Activated gamma-delta T cell treated with Interleukin-2 at 50 U/mL for 16 hours (primary cell): ENCODE measurements at places on chromosomes 4 and X.

DNA sequence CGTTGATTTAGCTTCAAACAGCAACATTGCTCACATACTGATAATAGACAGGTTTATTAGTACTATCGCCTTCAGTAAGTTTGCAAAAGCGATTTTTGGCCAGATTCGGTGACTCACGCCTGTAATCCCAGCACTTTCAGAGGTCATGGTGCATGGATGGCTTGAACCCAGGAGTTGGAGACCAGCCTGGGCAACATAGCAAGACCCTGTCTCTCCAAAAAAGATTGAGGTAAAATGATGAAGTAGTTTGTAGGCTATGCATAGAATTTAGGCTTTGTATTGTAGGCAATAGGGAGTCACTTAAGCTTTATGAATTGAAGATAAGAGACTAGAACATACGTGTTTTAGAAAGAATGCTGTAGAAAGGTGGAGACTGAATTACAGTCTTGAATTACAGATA is 1.1 kb upstream of the GNPDA2 start:
- no peak for DNase-seq

- DNase-seq, result no peak
These were observed 103.9 kb downstream of the GLUD2 start for GRCh38 chrX:121151293-121151692.

GRCh38 chr4:100022792-100023222 is 72.7 kb upstream of the H2AZ1 start:
- no peak for DNase-seq

DNA sequence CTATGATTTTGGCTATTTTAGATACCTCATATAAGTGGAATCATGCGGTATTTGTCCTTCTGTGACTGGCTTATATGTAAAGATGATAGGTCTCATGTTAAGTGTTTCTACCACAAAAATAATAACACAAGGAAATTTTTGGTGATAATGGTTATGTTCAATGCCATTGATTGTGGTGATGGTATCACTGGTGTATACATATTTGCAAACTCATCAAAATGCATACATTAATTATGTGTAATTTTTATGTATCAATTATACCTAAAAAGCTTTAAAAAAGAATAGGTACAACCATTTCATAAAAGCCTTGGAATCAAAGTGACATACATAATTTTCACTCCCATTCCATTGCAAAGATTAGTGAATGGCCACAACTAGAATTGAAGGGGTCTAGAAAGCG is 178.3 kb upstream of the FMR1 start:
- DNase-seq, result no peak

DNA sequence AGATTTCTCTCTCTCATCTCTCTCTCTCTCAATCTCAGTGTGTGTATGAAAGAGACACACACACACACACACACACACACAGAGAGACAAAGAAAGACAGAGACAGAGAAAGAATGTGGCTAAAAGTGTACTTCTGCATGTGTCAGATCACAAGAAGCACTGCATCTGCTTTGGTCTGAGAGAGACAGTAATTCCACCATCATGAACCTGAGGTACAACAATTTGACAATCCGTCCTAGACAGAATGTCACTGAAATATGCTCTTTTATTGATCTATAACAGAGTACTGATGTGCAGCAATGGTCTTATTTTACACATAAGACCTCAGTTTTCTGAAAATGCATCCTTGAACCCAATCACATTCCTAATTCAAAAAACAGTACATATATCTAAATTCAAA is 576.2 kb upstream of the SMIM31 start:
- DNase-seq, result no peak

GRCh38 chr4:123841447-123842121 is 445.0 kb downstream of the SPRY1 start:
- no peak for DNase-seq

GRCh38 chr4:150533673-150534072 is 48.3 kb upstream of the MAB21L2 start:
- no peak for DNase-seq

GRCh38 chr4:185357211-185357610 is 38.5 kb downstream of the LRP2BP start:
- no peak for DNase-seq

DNA sequence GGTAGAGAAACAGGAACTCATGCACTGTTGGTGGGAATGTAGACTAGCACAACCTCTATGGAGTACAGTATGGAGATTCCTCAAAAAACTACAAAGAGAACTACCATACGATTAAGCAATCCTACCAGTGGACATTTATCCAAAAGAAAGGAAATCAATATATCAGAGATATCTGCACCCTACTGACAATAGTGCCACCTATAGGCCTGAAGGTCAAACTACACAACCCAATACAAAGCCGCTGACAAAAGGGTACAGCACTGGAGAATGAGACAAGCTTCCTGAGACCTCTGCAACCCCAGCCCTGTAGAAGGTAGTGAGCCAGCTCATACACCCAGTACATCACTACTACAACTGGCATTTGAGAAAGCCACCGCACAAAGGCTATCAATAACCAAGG is 67.1 kb downstream of the CBR4 start:
- no peak for DNase-seq

DNA sequence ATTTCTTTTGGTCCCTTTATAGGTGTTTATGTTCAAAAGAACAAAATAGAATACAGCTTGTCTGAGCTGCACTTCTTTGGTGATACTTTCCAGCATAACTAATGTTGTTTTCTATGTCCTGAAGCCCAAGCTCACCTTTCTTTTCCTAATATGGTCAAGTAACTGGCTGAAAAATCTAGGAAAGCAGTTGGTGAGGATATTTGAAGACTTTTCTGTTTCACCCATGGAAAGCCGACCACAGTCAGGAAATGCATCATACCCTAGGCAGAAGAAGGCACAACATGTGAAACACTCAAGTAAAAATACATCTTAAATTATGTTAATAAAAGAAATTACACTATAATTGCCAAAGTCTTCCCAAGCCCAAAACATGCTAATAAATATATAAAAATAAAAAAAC is 337.0 kb downstream of the PDGFC start:
- DNase-seq, result no peak

DNA sequence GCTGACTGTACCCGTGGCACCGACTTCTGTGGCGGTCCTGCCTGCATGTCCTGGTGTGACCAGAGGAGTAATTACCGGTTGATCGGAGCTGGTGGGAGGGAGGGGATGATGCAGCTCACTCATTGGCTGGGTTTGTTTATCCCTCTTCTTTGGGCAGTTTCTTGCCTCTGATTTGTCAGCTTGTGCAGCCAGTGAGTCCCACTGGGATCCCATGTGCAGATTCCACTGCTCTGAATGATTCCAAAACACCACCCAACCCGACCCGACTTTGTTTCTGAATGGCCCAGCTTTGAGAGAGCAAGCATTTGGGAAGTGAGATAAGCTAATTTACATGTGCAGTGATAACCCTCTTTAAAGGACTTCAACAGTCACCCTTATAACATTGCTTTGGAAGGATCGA is 13.8 kb downstream of the FHDC1 start:
- DNase-seq, result no peak

DNA sequence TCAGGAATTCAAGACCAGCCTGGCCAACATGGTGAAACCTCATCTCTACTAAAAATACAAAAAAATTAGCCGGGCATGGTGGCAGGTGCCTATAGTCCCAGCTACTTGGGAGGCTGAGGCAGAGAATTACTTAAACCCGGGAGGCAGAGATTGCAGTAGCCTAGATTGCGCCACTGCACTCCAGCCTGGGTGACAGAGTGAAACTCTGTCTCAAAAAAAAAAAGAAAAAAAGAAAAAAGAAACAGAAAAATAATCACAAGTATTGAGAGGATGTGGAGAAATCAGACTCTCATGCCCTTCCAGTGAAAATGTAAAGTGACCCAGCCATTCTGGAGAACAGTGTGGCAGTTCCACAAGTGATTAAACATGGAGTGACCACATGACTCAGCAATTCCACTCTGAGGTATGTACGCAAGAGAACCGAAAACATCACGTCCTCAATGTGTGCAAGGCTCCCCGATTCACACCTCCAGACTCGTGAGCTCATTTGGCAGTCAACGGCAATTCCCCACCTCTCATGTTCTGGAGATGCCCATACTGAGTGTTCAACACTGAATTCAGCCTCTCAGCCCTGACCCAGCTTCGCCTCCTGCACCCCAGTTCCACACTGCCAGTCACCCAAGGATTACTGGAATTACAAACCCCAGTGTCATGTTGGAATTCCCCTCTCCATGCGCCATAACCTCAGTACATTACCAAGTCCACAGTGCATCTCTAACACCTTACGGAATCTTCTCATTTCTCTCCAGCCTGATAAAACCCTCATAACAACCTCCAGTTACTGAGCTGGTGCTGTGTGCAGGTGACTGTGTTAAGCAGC is 21.1 kb downstream of the ACOX3 start:
- DNase-seq, result no peak

DNA sequence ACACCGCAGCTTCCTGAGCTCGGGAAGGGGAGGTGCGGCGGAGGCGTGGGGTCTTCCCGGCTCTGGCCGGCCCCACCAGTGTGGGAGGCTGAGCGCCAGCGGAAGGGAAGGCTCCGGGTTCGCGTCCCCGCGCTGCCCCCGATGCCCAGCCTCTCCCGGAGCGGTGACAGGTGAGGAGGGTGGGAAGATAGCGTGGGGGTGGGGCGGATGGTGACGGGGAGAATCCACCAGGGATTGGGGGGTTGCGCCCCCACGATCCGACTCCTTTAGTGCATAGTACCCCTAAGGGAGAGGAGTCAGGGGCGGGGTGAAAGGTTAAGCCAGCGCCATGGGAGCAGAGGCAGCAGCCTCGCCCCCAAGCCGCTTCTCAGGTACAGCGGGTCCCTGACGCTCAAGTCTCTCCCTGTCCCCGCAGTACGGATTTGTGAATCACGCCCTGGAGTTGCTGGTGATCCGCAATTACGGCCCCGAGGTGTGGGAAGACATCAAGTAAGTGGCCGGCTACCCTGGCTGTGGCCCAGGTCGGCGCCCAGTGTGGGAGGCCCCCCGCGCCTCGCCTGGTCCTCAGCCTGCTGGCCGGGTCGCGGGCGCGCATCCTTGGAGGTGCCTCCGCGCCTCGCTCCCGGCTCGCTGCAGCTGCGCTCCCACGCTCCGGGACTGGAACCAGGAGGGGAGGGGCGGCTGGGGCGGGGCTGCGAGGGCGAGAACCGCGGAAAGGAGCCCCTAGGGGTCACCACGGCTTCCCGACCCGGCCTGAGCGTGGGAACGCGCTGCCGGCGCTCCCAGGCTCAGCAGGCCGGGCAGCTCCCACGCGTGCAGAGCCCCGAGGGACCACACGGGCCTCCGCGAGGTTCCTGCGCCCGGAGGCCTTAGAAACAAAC is 791 bp downstream of the GUCY1B1 start:
- peak; percentile 4 for DNase-seq

DNA sequence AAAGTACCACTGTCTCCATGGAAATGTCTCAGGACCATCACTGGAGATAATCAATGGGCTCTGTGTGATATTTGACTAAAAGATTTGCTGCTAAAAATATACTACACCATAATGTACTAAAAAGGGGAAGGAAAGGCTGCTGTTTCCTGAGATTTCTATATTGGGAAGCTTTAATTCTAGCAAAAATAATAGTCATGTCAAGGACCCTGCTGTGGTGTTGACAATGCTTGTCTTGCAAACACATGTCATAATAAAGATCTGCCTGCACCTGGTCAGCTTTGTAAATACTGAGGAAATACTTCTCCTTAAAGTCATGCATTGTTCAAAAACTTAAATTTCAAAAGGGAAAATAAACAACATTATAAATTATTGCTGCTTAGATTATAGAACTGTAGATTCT is 417.9 kb downstream of the GPM6A start:
- no peak for DNase-seq

DNA sequence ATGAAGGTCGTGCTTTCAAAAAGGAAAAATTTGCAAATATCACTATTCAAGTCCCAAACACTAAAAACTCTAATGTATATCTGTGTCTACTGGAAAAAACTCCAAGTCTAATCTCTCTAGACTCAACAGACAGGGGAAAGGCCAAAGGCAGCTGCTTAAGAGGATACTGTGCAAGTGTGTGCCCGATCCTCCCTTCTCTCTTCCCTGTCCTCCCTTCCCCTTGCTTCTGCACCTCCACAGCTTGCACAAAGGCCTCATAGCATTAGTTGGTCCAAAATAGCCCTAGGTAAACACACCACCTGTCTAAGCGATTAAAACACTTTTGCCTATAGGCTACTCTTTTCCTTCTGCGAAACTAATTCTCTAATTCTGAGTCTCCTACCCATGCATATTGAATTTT is 10.6 kb downstream of the C4orf54 start:
- no peak for DNase-seq

DNA sequence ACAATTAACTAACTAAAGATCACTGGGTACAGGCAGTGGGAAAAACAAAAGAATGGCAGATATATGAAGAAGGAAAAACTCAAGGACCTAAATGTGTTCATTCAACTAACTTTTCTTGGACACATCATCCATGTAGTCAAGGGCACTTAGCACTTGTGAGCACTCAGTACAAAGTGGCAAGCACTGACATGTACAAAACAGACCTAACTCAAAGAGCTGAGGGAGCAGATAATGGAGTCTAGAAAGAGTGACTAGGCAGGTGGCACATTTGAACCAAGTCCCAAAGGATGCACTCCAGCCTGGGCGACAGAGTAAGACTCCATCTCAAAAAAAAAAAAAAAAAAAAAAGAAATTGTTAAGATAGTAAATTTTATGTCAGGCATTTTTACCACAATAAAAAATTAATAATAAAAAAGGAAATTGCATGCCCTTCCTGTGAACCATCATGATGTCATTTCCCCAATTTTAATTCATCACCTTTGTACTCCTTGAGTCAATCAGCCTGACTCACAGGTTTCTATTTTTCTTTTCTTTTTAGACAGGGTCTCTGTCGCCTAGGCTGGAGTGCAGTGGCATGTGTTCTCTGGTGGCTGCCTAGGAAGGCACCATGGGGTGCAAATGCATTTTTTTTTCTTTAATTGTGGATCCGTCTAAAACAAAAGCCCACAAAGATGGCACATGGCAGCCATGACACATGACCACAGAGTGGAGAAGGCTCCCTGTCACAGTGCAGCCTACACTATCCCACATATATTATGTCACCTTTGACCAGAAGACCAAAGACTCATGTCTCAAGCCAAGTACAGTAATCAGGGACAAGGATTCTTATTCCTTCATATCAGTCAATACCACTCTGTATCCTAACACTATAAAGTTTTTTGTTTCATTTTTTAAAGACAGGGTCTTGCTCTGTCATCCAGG is 91.9 kb downstream of the CHST7 start:
- no peak for DNase-seq
